ENCODE measurements at places on chromosomes 6 and 20.

GRCh38 chr6:149917679-149918078 is 5.2 kb downstream of the RAET1G start:
- no peak for DNase-seq

DNA sequence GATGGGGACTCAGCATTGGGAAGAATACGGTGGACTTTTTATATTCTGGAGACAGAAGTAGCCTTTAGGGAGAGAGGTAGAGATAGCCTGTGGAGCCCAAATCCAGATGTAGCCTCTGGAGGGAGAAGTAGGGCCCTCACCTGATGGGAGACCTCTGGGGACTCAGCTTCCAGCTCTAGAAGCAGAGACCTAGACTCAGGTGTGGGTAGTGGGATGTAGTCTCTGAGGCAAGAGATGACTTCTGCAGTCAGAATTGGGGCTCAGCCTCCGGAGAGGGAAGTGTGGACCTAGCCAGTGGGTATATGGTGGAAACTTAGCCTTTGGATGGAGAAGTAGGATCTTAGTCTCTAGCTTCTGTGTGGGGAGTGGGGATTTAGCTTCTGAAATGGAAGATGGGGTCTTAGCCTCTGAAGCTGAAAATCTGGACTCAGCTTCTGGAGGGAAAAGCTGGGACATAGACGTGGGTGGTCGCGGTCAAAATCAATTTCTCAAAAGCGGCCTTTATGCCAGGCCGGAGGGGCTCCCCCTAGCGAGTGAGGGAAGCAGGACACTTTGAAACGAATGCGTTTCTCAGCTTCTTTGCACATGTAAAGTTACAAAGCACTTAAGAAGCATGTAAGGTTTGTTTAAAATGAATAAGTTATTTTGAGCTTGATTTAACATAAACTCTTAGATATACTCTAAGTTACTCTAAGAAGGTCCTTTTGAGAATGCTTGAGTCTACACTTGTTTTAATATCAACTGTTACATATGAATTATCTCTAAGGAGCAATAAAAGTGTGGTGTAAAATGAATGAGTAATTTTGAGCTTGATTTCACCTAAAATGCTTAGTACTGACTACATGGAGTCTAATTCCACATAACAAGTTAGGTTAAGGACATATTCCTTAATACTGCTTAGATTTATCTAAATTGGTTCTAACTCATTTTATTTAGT is 12.9 kb upstream of the ZNF343 start:
- no peak for DNase-seq

DNA sequence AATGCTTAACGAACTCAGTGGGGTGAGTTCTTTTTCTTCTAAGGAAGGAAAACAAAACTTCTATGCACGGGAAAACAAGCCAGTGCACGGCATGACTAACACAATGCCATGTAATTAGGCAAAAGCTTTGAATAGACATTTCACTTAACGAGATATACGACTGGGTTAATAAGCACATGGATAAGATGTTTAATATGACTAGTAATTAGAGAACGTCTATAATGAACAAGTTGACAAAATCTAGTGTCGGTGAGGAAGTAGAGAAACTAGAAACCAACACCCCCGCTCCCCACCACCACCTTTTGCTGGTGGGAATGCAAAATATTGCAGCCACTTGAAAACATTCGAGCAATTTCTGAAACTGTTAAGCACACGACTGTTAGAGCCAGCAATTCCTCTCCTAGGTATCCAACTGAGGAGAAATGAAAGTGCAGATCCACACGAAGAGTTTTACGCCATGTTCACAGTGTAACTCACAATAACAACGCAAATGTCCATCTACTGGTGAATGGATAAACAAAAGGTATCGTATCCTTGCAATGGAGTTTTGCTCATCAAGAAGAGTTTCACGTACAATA is 644.9 kb upstream of the AGPAT4 start:
- DNase-seq = no peak

DNA sequence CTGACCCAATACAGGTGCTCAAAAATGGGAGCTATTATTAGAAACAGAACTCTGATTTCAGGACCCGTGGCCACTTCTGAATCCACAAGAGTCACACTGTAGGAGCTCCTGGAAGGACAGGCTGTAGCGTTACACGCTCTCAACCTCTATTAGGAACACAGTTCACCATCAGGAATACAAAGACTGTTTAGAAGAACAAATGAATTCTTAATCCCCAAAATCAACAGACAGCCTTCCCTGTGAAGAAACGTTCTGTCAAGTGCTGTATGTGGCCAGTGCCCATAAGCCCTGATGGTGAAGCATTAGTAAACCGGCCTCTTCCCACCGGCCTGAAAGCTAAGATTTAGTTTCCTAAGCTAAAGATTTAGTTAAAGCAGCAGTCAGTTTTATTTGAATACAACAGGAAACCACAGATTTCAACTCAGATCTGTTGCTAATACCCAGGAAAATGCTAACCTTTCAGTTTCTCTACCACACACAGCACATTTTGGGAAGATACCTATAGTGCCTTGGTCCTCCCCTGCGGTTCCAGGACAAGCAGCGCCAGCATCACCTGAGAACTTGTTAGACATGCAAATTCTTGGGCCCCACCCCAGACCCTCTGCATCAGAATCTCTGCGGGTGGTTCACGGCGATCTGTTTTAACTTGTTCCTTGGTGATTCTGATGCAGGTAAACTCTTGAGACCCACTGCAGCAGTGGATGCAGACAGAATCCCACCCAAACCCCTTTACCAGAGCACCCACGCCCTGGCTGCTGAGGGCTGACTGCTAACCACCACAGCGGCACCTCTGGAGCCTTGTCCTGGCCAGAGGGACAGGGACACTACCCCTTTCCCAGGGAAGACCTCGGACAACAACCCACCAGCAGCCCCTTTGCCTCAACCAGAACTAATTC is 33.4 kb downstream of the MTRES1 start:
- no peak for DNase-seq

DNA sequence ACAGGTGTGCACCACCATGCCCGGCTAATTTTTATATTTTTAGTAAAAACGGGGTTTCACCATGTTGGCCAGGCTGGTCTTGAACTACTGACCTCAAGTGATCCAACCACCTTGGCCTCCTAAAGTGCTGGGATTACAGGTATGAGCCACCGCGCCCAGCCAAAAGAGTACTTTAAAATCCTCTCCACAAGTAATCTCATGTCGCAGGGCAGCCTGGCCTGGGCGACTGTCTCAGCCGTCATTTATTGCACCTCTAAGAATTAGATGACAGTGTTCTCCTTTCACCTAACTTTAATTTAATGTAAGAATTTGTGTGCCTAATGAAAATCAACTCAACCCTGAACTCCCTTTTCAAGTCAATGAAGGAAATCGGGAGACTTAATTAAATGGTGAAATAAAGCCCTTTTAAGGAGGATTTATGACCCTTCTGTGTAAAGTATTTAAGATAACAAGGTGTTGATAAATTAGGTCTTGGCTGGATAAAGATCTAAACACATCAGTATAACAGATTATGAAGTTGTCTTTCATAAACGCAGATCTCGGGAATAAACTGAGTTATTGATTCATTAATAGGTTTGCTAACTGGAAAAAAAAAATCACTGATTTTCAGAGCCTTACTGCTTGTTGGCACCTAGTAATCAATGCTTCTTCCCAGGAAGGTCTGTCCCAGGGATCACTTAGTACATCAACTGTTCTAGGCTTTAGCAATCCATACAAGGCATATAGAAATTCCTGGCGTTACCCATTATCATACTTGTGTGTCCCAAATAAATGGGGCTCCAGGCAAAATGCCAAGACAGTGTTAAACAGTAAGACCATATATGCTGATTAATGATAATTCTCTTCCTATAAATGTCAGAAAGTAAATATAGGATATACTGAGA is 209.3 kb downstream of the GMDS start:
- DNase-seq = no peak

DNA sequence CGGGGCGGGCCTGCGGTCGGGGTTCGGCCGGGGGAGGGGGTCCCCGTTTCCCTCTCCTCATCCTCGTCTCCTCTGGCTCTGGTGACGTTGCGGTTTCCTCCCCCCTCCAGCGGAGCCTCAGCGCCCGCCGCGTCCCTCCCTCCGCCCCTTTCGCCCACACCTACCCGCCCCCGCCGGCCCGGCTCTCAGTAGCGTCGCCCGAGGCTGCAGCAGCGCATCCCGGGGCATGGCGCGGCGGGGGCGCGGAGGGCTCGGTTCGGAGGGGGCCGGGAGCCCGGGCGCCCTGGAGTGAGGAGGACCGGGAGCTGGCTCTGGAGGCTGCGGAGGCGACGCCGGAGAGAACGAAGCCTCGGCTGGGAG is at the start of gene DSE:
DSE (plus strand) TSS at position 188 of the 360 bp plus-strand sequence. CDS start 28,304 bp downstream, outside the sequence.
- DNase-seq = peak; percentile 61
